ENCODE measurements at places on chromosomes 3 and 15.

- DNase-seq, result no peak
Measured at GRCh38 chr3:79872483-79872882, 104.7 kb upstream of the ROBO1 start.

- no peak for DNase-seq
Measured at GRCh38 chr3:53190659-53191058, 29.6 kb downstream of the PRKCD start.

GRCh38 chr3:188546835-188547670, 393.1 kb downstream of the LPP start:
- DNase-seq, result no peak

DNA sequence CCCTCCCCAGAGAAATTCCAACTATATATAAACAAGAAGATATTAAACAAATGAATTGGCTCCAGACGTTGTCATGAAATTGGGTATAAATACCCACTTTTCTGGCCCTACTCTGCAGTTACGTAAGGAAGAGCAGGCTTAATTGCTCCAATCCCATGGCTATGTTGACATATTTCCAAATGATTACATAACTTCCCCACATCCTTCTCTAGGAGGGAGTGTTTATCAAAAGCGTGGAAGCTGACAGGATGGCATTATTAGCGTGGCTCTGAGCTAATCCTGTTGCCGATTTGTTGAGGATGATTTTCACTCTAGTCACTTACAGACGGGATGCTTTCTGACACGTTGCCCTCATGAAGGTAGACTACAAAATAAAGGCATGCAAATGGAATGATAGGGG, 347.5 kb upstream of the TMCO5A start:
- DNase-seq, result no peak

GRCh38 chr15:88513195-88513594, 33.3 kb downstream of the DET1 start:
- no peak for DNase-seq

- no peak for DNase-seq
Measured at GRCh38 chr3:114466816-114467215, 173.0 kb downstream of the TIGIT start.

DNA sequence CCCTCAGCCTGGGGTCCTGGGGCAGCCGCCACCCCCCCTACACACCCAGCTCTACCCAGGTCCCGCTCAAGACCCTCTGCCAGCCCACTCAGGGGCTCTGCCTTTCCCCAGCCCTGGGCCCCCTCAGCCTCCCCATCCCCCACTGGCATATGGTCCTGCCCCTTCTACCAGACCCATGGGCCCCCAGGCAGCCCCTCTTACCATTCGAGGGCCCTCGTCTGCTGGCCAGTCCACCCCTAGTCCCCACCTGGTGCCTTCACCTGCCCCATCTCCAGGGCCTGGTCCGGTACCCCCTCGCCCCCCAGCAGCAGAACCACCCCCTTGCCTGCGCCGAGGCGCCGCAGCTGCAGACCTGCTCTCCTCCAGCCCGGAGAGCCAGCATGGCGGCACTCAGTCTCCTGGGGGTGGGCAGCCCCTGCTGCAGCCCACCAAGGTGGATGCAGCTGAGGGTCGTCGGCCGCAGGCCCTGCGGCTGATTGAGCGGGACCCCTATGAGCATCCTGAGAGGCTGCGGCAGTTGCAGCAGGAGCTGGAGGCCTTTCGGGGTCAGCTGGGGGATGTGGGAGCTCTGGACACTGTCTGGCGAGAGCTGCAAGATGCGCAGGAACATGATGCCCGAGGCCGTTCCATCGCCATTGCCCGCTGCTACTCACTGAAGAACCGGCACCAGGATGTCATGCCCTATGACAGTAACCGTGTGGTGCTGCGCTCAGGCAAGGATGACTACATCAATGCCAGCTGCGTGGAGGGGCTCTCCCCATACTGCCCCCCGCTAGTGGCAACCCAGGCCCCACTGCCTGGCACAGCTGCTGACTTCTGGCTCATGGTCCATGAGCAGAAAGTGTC, 30.2 kb downstream of the PTPN23 start:
- no peak for DNase-seq

DNA sequence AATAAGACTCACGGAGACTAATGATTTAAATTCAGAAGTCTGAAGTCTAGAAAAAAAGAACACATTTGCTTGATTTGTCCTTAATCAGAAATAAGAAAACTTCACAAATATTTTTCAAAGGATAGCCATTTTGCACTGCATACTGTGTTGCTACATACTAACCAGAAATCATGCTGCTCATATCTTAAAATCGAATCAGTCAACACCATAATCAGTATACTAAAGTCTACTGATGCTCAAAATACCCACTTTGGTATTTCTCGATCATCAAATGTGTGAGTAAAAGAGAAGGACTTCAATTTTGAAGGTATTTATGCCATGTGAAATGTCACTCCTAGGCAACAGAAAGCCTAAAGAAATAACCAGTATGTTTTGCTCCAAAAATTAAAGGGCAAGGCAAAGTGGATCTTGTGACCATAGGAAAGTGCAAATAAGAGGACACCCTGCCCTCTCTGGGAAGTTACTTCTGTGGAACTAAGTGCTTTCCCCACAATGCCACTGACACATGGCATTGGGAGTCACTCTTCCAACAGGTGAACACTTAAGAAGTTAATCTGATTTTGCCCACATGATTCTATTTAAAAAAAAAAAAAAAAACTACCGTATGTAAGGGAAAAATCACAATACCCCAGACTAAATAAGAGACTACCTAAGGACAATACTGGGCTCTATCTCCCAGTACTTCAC, 2.7 kb downstream of the LRIG1 start:
- DNase-seq, result no peak

DNA sequence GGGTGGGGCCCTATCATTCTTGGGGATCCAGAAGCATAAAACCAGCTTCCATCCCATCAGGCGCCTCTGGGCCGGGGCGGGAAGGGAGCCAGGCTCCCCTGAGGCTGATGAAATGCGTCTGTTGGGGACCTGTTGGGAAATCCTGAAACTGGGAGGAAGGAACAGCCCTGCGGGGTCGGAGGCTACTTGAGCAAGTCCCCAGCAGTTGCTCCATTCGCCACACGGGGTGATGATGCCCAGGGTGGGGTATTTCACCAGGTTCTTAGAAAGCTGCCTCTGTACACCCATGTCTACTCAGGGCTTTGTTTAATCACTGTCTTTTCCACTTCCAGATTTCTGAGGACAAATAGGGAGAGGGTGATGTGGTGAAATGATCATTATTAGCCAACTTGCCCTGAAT, 25.4 kb upstream of the TSEN2 start:
- DNase-seq, result no peak

DNA sequence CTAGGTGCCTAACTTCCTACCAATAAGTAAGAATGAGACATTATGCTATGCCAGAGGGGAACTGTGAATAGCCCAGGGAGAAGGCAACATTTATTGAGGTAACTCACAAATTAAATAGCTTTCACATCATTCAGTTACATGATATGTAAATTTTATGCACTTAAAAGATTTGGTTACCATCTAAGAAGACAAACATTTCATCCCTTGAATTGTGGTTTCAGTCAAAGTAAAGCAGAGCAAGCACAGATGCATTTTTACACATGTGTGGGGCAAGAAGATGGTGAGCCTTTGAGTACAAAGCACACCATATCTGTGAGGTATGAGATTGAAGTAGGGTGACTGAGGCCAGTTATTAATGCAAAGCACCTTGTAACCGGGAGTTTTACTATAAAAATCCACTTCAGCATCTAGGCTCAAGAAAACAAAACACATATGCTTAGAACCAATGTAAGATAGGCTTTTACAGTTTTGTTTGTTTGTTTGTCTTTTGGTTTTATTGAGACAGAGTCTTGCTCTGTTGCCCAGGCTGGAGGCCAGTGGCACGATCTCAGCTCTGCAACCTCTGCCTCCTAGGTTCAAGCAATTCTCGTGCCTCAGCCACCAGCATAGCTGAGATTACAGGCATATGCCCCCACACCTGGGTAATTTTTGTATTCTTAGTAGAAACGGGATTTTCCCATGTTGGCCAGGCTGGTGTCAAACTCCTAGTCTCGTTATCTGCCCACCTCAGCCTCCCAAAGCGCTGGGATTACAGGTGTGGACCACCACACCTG, 3.5 kb downstream of the PLSCR2 start:
- DNase-seq, result no peak

- no peak for DNase-seq
Measured at GRCh38 chr3:38027466-38028465, 1.7 kb downstream of the PLCD1 start.

DNA sequence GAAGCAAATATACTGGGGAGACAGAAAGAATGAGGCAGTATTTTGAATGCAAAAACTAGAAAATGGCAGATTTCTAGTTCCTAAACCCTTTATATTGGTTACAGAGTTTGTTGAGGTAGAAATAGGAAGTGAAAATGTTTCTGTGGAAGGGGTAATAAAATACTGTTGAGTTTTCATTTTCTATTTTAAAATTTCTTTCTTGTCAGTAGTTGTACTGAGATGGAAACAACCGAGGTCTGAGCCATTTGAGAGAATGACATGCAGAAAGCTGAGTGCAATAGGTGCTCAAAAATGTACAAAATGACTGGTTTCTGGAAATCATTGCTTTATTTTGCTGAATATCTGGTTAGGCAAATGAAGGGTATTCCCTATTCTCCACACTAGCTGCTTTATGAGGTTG, 361.4 kb downstream of the CHL1 start:
- DNase-seq, result no peak

GRCh38 chr15:52716536-52716935, 37.3 kb upstream of the ATOSA start:
- no peak for DNase-seq

- peak; percentile 37 for DNase-seq
Measured at GRCh38 chr3:157129803-157130466, 30.0 kb downstream of the CCNL1 start.

DNA sequence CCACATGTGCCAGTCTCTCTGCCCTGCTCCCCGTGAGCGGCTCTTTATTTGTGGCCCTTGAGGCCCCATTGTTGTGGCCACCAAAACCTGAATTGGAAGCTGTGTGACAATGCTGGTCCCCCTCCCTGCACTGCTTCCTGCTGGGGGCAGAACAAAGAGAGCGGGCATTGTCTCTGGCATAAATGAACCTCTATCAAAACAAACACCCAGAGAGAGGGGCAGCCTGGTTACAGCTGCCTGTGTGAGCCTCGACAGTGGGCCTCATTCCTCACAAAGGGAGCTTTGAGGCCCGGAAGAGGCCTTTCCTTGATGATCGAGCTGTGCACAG, 152.9 kb downstream of the IGF1R start:
- DNase-seq, result no peak

GRCh38 chr3:184368586-184369183, 7.2 kb downstream of the POLR2H start:
- no peak for DNase-seq

- no peak for DNase-seq
Measured at GRCh38 chr3:117144853-117145252, 435.3 kb downstream of the TUSC7 start.

DNA sequence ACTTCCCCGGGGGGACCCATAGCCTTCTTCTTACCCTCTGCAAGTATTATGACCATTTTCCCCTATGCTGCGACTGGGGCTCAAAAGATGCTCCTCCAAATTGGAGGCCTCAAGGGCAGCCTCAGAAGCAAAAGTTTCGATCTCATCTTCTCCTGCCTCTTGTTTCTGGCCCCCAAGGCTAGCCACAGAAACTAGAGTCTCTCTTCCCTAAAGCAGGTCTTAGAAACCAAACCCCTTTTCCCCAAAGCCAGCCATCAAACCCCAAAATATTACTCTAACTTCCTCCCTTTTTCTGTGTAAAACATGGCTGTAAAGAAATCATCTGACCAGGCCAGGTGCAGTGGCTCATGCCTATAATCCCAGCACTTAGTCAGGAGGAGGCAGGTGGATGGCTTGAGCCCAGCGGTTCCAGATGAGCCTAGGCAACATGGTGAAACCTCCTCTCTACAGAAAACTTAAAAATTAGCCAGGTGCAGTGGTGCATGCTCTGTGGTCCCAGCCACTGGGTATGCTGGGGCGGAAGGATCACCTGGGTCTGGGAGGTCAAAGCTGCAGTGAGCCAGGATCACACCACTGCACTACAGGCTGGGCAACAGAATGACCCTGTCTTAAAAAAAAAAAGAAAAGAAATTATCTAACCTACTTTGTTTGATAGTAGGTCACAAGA, 36.7 kb upstream of the MFGE8 start:
- DNase-seq, result no peak

DNA sequence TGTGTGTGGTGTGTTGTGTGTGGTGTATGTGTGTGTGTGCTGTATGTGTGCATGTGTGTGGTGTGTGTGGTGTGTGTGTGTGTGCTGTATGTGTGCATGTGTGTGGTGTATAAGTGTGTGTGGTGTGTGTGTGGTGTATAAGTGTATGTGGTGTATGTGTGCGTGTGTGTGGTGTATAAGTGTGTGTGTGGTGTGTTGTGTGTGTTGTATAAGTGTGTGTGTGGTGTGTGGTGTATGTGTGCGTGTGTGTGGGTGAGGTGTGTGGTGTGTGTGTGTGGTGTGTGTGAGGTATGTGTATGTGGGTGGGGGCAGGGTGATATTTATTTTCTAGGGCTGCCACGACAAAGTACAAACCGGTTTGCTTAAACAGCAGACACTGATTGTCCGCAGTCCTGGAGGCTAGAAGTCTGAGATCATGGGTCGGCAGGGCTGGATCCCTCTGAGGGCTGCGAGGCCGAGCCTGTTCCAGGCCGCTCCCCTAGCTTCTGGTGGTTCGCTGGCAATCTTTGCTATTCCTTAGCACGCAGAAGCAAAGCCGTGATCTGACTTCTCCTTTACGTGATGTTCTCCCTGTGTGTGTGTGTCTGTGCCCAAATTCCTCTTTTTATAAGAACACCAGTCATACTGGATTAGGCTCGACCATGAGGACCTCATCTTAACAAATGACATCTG, 160.2 kb downstream of the XXYLT1 start:
- no peak for DNase-seq

GRCh38 chr3:126065876-126066275, 18.0 kb downstream of the SLC41A3 start:
- DNase-seq, result no peak

DNA sequence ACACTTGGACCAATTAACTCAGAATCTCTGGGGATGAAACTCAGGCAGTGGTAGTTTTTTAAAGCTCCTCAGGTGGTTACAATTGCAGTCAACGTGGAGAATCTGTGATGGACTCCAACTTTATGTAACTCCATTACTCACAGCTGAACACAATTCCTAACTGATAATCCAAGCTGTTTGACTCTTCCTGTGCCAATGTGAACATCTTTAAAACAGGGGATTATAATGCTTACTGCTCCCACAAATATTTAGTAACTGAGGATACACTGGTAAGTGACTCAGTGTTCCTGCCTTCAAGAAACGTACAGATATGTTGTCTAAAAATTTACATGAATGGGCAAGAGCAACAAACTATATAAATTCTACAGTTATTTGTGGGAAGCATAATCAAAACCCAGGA, 85.6 kb downstream of the OSBPL10 start:
- no peak for DNase-seq

GRCh38 chr15:29687204-29687815, 135.0 kb downstream of the TJP1 start:
- DNase-seq, result no peak

- no peak for DNase-seq
Measured at GRCh38 chr3:179304605-179305004, 18.2 kb upstream of the ZNF639 start.

GRCh38 chr15:91249591-91249990, 149.5 kb downstream of the SV2B start:
- DNase-seq, result no peak
